GM04503 (cell line): ENCODE measurements at places on chromosomes 4 and X.

GRCh38 chr4:22245294-22245693 is 270.6 kb downstream of the ADGRA3 start:
- no peak for DNase-seq

DNA sequence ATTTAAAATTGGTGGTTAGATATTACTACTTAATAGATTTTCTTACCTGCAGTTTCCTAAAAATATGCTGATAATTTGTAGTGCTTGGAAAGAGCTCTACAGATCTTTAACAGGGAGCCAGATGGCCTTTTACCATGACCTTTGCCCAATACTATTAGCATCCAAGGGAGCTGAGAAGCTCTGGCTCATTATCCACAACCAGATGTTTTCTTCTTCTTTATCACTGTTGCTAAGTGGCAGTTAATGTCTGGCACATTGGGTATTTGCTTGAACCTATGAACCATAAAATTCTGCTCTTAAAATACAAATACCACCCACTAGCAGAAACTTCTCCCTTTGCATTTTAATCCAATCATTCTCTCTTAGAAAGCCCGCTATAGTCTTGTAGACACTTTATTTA is 1480.3 kb downstream of the C4orf33 start:
- no peak for DNase-seq

DNA sequence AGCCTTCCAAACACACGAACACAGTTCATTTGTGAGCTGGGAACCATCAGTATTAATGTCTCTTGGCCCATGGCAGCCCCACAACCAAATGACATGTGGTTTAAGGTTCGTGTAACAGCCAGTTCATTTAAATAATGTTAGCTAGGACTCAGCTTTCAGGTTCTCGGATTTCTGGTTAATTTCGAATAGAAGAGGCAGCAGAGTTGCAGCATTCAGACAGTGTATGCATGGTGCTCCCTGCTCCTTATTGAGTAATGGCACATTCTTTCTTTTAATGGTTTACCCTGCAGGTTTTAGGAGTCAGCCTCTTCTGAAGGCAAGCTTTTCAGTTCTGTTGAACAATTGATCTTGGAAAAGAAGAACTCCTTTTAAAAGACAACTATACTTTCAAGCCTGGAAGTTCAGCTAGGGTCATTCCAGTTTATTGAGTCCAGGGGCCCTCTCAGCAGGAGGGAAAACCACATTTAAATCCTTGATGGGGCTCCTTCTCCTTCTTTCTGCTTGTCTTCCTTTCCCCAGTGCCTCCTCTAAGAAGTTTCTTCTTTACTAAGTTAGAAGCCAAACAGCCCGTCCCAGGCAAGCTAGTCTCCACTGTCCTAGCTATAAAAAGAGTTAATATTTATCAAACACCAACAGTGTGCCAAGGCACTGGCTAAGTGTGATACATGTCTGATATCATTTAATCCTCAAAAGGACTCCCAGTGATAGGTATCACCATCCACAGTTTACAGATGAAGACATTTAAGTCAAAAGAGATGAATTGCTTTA is 5.0 kb upstream of the RNF175 start:
- DNase-seq: no peak

GRCh38 chrX:110180176-110180927 is 137.5 kb downstream of the AMMECR1 start:
- DNase-seq: peak; percentile 37

- DNase-seq: no peak
Measured at GRCh38 chrX:26789751-26790150, 573.8 kb downstream of the MAGEB5 start.

DNA sequence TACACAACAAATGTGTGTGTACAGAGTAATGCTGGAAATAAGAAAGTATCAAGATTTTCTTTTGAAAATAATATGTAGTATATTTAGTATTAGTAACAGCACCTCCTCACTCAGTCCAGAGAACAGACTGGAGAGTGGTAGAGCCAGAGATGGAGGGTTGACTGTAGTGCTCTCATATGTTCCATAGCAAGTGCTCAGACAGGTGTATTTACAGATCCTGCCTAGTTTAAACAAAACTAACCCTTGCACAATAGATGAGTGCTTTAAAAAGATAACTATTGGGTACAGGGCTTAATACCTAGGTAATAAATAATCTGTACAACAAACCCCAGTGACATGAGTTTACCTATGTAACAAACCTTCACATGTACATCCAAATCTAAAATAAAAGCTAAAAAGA is 381.0 kb upstream of the EMCN start:
- no peak for DNase-seq

DNA sequence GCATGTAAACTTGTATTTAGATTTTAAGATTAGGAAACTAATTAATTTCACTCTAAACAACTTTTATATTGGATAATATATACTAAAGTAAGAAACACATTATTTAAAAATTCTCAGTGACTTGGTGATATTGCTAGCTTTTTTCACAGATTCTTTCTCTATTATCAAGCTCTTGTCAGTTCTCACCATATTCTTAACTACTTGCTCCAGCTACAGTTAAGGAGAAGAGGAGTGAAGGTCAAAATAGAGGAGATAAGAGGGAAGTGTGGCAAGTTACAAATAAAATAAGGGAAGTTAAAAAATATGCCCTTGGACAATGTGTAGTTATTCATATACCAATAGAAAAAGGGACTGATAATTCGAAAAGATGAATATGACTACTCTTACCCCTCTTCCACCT is 34.7 kb upstream of the NAF1 start:
- DNase-seq: no peak

- DNase-seq: no peak
Measured at GRCh38 chr4:81274460-81274859, 59.4 kb upstream of the PRKG2 start.

GRCh38 chr4:146182443-146182842 is 6.9 kb downstream of the LSM6 start:
- no peak for DNase-seq

DNA sequence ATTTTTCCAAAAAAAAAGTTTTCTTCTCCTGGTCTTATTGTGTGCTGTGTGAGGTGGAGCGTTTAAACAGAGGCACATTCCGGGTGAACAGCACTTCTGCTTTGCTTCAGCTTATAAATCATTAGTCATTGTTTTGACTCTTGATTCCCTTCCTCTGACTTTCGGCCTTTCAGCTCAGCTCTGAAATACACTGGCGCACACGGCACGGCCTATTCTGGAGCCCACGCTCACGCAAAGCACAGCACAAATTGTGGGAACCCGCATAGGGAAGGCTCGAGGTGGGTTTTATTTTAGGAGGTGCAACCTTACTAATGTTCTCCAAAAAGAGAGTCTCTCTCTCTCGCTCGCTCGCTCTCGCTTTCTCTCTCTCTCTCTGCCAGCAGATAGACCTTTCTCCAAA is 4.0 kb downstream of the POU3F4 start:
- DNase-seq: no peak

DNA sequence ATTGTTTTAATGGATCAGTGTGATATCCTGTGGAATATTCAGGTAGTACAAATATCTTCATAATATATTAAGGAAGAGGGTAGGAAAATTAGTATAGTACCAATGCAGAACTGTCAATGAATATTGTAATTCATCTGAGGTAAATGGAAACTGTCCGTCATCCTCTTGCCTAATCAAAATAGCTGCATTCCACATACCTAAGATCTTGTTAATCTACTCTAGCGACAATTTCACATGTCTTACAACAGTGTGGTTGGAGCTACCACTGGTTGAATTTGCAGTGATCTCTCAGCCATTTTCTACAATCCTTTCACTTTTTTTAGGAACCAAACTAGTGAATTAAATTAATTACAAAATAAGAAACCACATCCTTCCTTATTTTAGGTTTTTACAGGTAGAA is 117.5 kb downstream of the PCDH18 start:
- DNase-seq: no peak

GRCh38 chr4:164343472-164343976 is 410.4 kb upstream of the SMIM31 start:
- no peak for DNase-seq

GRCh38 chr4:183831026-183831446 is 74.1 kb upstream of the STOX2 start:
- no peak for DNase-seq

DNA sequence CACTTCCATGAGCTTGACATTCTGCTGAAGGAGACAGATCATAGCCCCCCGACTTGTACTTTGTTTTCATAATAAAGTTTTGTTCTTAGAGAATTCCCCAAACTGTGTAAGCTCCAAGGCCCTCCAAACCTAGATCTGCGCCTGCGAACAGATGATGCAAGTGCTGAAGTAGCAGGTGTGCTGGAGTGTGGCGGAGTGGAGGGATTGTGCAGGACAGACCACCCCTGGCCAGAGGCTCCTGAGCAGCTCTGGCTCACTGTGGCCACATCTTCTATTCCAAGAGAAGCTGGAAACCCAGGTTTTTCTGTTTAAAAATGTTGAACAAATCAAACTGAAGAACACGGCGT is 46.4 kb downstream of the TBC1D14 start:
- no peak for DNase-seq

- no peak for DNase-seq
Measured at GRCh38 chrX:13055486-13055885, 11.1 kb upstream of the FAM9C start.

DNA sequence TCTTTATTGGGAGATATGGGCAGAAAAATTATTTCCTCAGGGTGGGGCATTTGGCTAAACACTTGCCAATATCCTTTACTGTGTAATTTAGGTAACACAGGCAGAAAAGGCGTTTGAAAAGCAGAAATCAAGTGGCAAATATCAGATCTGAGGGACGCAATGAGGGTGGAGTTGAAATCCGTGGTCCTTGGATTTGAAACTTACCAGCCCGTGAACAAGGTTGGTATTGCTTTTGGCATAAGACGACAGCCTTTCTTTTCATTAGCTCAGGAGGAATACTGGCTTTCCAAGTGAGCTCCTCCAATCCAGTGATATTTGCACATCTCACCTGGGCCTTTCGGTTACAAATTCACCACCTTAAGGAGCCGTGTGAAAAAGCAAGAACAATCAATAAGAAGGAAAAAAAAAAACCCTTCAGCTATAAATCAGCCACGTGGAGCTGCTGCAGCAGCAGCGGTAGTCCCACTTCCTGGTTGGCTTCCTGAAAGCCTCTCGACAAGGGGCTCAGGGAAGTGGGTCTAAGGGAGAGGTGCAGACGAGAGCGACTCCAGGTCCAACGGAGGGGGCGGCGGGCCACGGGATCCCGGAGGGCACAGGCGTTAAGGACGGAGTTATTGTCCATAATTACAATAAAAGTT is 734 bp upstream of the GALNT7 start:
- DNase-seq: no peak

- no peak for DNase-seq
Measured at GRCh38 chr4:89270792-89271191, 36.8 kb downstream of the GPRIN3 start.

DNA sequence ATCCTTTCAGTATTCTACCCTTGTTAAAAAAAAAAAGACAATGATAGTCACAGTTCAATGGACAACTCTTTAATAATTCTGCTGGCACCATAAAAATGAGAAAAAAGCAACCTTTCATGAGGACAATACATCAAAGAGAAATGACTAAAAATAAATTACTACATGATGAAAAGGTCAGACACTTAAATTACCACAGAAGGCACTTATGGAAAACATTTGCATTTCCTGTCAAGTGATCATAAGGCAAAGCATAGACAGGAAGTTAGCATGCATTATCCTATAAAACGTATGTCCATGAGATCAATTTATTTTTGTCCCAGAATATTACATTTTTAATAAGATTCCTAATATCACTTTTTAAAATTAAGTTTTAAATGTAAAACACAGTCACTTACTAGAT is 303.8 kb downstream of the SPOCK3 start:
- no peak for DNase-seq

DNA sequence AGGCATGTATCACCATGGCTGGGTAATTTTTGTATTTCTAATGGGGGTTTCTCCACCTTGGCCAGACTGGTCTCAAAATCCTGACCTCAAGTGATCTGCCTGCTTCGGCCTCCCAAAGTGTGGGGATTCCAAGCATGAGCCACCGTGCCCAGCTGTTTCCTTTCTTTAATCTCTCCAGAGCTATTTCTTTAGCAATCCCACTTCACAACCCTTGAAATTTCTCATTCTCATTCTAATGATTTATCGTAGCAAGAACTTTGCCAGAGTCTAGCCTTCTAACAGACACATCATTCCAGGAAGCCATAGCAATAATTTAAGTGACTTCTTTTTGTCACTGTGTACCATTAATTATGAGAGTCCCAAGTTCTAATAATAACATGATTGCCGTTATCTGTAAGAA is 68.6 kb downstream of the RXFP1 start:
- no peak for DNase-seq

GRCh38 chr4:87038837-87039615 is 104.2 kb downstream of the AFF1 start:
- peak; percentile 80 for DNase-seq

- no peak for DNase-seq
Measured at GRCh38 chrX:10971176-10971575, 140.0 kb upstream of the HCCS start.

- DNase-seq: no peak
Measured at GRCh38 chr4:5755161-5755560, 44.2 kb downstream of the EVC start.

- DNase-seq: no peak
Measured at GRCh38 chr4:48774760-48775710, 5.0 kb downstream of the FRYL start.

DNA sequence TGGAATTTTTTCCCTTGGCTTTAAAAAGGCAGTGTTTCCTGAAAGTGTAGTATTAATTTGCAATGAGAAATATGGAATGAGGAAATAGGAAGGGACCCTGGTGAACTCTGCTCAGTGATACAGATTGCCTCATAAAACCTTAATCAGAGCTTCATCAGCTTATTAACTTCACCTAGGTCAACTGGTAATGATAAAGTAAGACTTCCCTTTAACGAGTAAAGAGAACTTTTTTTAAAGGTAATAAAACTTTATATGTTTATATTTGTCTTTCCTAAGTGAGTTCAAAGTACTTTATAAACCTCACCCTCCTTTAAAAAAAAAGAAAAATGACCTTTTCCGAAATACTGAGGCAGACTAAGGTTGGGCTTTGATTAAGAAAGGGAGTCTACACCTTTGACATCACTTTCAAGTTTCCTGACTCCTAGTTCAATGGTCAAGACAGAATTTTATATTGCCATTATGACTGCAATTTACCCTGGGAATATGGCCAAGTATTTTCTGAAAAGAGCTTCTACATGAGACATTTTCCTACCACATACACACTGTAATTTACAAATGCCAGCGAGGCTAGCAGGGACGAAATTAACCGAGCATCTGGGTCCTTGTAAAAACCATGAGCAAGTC is 706.3 kb upstream of the TENM3 start:
- peak; percentile 13 for DNase-seq

DNA sequence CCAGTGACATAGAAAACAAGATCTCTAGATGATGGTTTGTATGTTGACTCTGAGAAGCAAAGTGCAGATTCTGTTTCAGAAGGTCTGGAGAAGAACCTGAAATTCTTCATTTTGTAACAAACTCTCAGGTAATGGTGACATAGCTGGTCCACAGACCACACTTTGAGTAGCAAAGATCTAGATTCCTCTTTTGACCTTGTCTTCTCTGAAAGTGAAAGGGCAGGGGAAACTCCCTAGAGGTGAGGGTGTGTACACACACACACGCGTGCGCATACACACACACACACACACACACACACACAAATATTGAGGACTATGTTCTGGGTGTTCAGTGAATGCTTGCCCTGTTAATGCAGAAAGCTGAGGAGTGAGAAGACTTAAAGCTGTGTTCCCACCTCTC is 110.1 kb downstream of the NHSL2 start:
- DNase-seq: no peak
